ENCODE measurements at places on chromosomes 1 and 21. TPM values are rescaled to one million over a fixed set of nuclear protein-coding genes. Genes with fewer than 3 reads are reported as not detected.

The MYCL gene
- total RNA-seq, result 0.09 TPM

The KCNK2 gene
- total RNA-seq, result 3.8 TPM

The MPL gene
- total RNA-seq, result not detected

The ITLN1 gene
- not detected for total RNA-seq

The DOP1B gene
- 2.5 TPM for total RNA-seq

The KCNA2 gene
- total RNA-seq, result under 0.01 TPM

The GNAT2 gene
- total RNA-seq, result 0.79 TPM

The CYP4Z1 gene
- total RNA-seq, result not detected

The ALPL gene
- under 0.01 TPM for total RNA-seq

The DNAJC28 gene
- 1.7 TPM for total RNA-seq

The TRAF5 gene
- 6.5 TPM for total RNA-seq

The ARTN gene
- under 0.01 TPM for total RNA-seq

The PLA2G2C gene
- not detected for total RNA-seq

The GCSAML gene
- not detected for total RNA-seq

The GPR37L1 gene
- not detected for total RNA-seq

The CELA3A gene
- total RNA-seq, result not detected

The ELF3 gene
- total RNA-seq, result under 0.01 TPM

The KANK4 gene
- under 0.01 TPM for total RNA-seq

The CYP4X1 gene
- not detected for total RNA-seq

The EPHA8 gene
- total RNA-seq, result not detected

The DFFA gene
- 41.4 TPM for total RNA-seq
